ENCODE measurements at places on chromosomes 11 and 22.
A peak's percentile ranks its signal among the peaks of the same experiment; 100 is the strongest.

DNA sequence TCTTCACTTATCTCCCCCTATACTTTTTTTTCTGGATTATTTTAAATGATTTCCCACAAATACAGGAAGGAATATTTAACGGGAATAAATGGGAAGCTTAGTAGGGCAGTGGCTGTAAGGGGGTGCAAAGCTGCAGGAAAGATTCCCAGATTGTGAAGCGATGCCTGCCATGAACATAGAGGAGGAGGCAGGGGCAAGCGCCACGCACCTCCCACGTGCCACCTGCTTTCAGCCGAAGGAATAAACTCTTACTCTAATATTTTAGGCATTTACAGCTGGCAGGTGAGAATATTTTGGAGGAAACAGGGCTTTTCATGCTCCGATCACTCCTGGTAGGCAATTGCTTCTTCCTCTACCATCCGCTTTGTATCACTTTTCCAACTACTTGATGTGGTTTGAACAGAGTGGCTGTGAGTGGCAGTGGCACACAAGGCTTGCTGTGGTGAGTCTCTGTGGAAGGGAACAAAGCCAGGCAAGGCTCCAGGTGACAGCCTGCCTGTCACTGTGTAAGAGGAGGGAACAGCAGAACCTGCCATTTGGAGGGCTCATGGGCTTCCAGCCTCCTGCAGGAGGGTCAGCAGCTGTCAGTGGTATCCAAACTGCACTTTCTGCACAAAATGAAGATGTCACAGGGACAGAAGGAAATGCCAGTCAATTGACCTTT is 54.5 kb upstream of the PLET1 start:
- DNase-seq: no peak

DNA sequence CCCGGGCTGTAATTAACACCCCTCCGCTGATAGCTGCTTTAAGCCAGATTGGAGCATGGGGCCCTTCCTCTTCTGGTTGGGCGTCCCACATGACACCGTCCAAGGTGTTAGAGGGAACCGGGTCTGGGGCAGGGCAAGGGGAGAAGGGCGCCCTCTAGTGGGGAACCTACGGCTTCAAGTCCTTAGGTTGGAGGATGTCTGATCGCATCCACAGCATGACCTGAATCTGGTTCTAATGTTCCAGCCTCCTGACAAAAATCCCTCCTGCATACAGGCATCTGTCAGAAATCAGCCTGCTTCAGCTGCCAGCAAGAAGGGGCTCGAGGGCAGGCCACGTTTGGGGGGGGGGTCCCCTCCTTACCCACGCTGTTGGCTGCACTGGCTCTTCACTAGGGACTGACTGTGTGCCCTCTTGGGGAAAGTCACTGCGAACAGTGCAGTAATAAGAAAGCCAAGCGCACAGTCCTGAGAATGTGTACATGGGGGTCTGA is 94.2 kb upstream of the TBCEL start:
- DNase-seq: peak; percentile 5

- DNase-seq: no peak
Measured at GRCh38 chr11:11251394-11251970, 101.6 kb downstream of the CSNK2A3 start.

DNA sequence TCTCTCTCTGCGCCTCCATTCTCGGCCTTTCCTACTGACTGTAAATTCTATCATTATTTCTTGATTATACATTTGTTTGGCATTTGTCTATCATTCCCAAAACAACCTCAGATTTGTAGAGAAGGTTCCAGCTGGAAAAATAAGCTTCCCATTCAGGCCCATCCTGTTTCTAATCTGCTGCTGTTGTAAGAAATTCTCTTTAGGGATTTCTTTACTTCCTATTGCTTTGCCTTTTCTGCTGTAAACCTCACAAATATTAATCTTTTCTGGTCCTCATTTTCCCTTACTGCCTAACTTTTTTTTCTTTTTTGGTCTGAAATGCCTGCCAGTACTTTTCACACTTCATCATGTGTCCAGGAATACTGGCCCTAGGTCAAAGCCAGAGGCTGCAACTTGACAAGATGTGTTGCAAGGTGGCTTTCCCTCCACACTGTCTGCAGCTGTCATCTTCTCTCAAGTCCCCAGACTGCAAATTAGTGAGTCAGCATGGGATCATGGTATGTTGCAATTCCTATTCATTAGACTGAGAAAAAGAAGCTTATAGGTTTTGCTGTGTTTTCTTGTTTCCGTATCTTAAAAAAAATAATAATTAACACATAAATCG is 858.7 kb upstream of the CHORDC1 start:
- no peak for DNase-seq

DNA sequence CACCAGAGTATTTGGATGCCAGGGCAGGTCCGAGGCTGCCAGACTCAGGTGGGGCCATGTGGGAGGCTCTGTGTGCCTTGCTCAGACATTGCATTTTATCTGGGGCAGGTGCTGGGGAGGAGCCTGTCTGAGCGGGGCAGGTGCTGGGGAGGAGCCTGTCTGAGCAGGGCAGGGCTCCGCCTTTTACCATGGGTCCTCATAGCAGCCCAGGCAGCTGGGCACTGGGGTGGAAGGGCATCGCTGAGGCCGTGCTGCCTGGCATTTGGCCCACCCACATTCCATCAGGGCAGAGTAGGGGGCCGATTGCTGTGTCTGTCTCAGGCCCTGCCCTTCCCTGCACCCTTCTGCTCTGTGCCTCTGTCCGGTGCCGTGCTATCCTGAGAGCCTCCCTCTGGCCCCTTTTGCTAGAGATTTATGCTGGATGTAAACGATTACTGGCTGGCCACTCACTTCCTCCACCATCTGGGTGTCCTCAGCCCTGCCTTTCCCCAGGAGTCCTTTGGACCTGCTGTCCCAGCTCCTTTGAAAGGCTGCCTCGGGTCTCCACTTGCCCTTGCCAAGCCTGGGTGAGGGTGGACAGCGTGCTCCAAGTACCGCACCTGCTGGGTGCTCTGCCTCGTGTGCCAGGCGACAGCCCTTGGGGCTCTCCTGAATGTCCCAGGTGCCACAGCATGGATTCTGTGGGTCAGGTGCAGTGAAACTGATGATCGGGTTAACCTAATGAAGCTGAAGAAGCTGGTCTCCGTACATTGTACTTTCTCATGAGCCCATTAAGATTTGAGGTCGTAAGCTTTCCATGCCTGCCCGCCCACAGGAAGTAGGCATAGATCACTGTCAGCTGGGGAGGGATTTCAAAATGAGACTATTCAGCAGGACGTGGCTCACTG is 281.6 kb downstream of the TBC1D22A start:
- DNase-seq: no peak

GRCh38 chr11:124748481-124749343 is 3.3 kb downstream of the VSIG2 start:
- no peak for DNase-seq

DNA sequence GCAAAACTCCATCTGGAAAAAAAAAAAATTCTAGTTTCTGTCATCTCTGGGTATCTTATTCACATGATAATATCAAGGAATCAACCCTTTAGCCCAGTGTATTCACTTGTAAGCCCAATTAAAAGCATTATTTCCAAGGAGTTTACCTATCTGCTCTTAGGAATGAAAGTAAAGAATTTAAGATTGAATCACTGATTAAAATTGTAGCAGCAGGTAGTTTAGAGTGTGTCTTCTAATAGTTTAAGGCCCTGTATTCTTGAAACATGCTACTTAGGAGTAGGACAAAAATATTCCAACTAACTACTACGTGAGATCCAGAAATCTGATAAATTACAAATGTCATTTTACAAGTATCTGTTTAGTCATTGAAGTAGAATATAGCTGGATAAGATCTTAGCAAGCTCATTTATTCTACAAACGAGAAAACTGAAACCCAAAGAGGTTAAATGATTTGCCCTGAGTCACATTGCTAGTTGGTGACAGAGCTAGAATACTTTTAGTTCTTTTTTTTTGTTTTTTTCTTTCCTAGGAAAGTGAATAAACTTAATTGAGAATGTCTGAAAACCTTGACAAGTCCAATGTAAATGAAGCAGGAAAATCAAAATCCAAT is 4.0 kb downstream of the TCP11L1 start:
- no peak for DNase-seq

DNA sequence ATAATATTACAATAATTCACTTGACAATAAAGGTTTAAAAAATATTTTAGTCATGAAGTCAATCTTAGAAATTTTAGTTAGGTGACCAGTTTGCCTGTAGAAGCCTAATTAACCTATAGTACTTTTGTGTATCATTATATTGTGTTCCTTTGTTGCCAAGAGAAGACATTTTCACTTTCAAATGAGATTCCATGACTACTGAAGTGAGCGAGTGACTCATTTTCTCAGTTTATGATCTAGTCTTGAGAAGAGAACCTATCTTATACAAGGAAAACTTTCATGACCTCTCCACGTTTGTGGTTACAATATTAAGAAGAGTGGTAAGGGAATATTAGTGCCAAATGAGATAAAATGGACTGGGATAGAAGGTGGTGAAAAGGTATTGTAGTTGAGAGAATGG is 423.9 kb upstream of the CHORDC1 start:
- no peak for DNase-seq

DNA sequence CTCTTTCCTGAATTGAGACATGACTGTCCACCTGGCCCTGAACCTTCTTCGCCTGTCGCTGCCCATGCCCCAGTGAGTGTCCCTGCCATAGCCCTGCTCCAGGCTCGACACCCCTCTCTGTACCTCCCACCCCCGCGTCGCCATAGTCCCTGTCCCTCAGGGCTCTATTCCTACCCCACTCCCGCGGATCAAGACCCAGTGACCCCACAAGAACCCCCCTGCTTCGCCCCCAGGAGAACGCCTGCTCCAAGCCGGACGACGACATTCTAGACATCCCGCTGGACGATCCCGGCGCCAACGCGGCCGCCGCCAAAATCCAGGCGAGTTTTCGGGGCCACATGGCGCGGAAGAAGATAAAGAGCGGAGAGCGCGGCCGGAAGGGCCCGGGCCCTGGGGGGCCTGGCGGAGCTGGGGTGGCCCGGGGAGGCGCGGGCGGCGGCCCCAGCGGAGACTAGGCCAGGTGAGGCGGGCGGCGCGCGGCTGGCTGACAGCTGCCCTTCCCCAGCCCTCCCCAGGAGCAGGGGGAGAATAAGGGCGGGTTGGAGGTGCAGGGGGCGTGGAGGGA is 5.6 kb downstream of the NRGN start:
- DNase-seq: no peak

DNA sequence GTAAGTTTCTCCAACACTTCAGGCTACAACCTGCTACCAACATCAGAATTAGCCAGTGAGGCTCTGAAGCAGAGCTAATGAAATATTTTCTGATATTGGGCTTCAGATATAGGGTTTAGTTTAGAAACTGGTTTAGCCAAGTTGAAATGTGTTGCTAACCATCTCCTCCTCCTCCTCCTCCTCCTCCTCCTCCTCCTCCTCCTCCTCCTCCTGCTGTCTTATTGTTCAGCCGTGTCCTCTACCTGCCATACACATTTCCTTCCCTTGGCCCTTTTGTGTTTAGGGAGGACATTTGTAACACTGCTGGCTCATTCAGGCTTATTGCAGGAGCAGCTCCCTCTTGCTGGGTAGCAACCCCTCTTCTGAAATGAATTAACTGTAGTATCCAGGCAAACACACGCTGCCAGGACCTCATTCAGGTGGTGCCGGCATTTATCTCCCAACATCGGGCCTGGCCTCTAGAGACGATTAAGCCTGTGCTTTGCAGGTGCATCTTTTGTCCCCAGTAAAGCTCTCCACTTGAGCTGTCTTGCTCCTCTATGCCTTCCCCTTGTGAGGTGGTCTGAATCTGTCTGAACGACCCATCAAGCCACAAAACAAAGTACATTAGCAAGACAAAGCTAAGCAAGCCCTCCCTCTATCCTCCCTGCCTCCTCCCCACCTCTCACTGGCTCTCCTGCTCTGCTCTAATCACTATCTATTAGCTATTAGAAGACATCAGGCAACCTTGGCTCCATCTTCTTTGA is 82.9 kb downstream of the KCNJ1 start:
- DNase-seq: no peak

DNA sequence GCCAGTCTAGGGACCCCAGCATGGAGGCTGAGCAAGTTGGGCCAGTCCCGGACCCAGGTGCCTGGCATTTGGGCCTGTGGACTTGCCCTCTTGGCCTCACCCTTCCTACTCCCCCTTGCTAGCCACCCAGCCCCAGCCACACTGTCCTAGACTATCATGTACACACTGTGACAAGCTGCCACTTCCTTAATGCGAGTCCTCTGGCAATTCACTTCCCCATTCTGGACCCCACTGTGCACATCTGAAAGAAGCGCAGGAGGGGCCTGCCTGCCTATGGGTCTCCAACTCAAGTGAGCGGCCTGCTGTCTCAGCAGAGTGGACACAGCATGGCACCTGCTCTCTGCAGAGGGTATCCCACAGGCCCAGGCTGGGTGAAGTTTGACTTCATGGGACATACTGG is 68.5 kb upstream of the LMO1 start:
- no peak for DNase-seq

DNA sequence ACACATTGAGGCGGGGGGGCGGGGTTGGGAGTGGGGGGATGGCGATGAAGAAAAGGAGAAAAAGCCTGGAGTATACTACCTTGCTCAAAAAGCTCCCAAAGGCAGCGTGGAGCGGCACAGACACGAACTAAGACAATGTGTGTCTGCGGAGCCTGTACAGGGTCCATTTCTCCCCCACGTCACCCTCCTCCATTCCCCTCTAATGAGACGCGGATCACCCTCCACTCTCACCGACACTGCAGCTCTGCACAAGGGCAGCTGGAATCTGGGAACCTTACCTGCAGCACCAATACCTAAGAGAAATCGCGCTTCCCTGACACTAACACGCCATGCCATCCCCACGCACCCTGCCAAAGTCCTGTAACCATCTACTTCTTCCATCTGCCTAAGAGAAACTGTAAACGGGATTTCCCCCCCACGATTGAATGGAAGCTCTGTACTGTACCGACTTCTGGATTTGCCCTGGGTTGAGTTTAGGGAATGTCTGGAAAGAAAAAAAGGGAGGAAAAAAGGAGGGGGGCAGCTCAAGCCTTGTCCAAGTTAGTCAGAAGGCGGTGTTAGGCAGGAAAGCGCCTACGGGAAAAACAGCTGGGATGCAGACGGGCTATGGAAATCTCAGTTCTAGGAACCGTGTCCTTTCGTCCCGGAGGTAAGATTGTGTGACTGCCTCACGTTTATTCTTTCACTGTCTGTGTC is 125.7 kb upstream of the C11orf58 start:
- no peak for DNase-seq

DNA sequence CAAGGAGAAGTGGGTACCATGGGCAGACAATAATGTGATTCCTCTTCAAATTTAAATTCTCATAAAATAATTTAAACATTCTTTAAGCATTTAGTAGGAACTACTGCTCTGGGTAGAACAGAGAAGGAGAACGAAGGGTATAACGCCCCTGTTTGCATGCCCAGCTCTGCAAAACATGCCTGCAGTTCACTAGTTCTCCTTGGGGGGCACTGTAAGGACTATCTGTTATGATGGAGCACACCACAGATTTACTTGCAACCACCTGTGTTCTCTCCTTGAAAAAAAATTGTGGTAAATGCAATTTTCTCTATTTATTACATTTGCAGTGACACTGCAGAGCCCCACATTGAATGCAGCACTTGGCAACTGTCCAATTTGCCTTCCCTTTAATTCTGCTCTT is 100.3 kb downstream of the GUCY1A2 start:
- DNase-seq: no peak

DNA sequence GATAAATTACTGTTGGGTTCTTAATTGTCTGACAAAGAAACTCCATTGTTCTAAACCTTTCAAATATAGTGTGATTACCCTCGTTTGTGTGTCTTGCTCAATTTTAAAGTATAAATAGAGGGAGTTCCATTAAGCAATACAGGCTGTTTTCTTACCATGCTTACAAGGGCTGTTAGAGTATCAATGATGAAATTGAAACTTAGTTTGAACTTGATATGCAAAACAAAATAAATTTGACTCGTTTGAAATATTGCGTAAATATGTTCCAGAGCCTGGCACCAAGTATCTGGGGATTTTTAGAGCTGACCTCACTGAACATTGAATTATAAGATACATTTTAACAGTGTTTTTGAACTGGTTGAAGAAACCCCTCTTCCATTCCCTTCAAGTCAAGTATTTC is 31.7 kb downstream of the TEAD1 start:
- no peak for DNase-seq
